CD4-positive, alpha-beta T cell treated with Interleukin-2 at 100 ng/mL for 4 hours (primary cell): ENCODE measurements at places on chromosomes 12 and 14.

DNA sequence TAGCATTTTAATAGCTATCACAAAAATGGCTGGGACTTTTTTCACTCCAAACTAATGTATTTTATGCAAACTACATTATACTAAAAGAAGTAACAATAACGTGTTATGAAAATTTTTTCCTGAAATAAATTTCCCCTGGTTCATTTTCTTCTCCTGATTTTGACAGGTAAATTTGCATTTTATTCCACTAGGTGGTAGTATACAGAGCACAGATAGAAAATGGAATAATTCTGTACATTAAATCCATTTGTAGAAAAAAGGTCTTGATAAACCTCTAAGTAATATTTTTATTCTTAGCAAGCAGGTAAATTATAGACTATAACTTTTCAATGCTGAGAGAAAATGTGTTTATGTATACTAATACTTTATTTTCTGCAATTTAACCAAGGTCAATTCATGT is 96.5 kb downstream of the BCAT1 start:
- DNase-seq, result no peak

- no peak for DNase-seq
Observed at GRCh38 chr12:107458163-107458562, 227.4 kb upstream of the PWP1 start.

DNA sequence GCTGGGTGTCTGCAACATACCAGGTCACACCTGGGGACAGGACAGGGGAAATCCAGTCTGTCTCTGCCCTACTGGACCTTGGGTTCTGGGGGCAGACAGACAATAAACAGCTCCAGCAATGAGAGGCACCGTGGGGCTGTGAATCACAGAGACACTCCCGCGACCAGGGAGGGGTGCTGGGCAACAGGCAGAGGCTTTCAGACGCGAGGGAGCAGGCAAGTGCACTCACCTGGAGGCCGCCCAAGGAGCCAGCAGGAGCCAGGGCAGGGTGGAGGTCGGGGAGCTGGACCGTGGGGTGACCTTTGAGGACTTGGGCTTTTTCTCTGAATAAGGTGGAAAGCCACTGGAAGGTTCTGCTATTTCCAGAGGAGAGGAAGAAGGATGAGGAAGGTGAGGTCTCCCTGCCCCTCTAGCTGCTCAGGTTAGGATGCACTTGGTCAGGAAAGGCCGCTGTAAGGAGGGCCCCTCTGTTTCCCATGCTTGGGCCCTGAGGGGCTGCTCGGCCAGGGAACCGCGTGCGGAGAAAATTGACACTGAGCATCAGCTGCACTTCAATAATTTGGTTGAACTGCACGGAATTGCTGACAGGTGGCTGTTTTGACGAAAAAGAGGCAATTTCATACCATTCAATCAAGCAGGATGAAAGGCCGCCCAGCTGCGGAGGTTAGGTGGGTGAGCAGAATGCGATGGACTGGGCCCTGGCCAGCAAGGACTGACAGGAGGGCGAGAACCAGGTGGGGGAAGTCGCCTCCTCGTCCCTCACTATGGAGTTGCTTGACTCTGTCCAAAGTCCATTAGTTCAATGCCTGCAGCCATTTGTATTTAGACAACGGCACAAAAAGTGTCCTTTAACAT is 42.2 kb downstream of the JAG2 start:
- no peak for DNase-seq

GRCh38 chr12:42585841-42586216 is 3.7 kb downstream of the PRICKLE1 start:
- no peak for DNase-seq

GRCh38 chr12:69897744-69898143 is 72.7 kb downstream of the MYRFL start:
- no peak for DNase-seq

- DNase-seq, result peak; percentile 80
Observed at GRCh38 chr12:50764286-50765094, 589 bp downstream of the ATF1 start.

DNA sequence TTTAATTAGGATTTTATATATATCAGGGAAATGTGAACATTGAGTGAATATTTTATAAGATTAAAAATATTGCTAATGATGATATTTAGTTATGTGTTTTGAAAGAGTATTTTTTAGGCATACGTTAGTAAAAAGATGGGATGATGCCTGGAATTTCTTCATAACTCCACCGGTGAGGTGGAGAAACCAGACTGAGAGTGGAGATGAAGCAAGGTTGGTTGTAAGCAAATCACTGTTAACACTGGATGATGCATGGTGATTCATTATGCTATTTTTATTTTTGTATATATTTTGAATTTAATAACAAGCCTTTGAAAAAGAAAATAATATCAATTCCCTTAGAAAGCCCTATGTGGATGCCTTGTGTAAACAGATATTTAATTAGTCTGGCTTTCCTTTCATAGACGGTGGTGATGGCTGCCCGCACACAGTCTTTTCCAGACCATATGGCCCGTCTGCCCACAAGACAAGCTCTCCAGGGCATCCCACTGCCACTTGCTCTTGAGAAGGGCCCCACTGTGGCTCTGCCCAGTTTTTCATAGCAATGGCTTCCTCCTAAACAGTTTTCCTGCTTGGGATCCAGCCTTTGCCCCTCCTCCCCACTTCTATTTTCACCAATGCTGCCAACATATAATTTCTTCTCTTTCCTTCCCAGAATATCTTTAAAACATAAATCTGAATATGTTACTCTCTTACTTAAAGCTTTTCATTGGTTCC is 95.4 kb downstream of the HELB start:
- DNase-seq, result no peak

DNA sequence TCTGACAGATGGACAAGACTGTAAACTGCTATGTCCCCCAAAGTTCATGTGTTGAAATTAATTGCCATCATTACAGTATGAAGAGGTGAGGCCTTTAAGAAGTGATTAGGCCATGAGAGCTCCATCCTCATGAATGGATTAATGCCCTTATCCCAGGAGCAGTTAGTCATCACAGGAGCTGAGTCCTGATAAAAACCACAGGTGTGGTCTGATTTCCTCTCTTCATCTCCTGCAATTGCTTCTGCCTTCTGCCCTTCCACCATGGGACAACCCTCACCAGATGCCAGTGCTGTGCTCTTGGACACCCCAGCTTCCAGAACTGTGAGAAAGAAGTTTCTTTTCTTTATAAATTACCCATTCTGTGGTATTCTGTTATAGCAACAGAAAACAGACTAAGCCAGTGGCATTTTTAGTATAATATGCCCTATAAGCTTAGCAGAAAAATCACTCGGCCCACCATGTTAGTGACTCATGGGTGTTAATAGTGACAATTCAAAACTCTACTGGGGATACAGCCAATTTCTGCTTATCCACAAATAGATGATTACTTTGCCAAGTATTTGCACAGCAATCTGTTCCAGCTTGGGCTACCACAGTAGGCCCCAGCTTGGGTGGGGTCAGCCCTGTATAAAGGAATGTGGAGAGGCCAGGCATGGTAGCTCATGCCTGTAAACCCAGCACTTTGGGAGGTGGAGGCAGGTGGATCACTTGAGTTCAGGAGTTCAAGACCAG is 129.0 kb upstream of the BCL2L14 start:
- DNase-seq, result no peak

DNA sequence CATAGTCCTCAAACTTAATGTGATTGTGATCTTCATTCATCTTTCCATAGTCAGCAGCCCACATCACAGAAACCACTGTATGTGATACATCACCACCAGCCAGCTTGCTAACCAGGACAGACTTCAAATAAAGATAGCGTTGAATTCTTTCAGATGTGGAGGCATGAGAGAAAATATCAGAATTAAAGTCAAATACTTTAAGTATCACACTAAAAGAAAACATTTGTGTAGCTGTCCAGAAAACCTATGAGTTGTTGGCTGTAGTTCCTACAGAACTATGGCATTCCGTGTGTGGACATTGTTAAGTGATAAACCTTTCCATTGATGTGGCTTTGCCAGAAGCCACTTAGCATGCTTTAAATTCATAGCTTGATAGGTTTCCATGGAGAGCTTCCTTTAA is 105.1 kb downstream of the LLPH start:
- DNase-seq, result no peak

- no peak for DNase-seq
Observed at GRCh38 chr12:20513189-20513588, 144.9 kb downstream of the PDE3A start.

DNA sequence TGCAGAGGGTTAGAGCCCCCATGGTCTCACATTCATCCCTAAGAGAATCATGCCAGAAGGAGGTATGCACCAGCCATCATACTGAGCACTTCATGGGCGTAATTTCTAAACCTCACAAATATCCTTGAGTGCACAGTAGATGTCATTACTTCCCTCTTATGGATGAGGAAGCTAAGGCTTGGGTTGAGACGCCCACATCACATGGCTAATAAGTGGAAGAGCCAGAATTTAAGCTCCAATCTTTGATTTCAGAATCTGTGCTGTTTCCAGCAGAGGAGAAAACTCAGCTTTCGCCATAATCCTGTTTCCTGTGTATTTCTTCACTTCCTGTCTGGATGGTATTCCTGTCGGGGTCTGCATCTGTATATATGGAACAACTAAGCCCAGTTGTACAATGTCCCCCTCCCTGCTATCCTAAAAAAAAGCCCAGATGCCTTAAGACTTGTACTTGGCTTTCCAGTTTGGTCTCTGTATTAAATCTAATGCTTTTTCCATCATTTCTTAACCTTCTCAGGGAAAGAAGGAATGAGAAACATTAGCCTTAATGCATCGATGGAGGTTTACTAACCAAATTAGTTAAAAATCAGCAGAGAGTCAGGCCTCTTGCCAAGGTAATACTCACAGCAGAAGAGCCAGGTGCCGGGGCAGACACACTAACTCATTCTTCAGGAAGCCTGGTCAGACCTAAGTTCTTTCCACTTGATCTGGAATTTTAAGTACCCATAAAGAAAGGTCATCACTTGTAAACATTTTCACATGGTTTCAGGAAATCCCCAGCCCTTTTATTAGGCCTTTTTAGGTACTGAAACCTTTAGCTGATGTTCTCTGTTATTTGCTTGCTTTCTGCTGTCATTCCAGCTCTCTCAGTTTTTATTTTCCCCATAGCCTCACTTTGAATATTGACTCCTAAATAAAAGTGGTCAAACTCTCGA is 5.3 kb downstream of the ISCU start:
- no peak for DNase-seq

- DNase-seq, result no peak
Observed at GRCh38 chr12:105278043-105278697, 42.2 kb upstream of the APPL2 start.

GRCh38 chr14:63899953-63900352 is 47.1 kb downstream of the SYNE2 start:
- peak; percentile 32 for DNase-seq

- DNase-seq, result no peak
Observed at GRCh38 chr12:52573306-52573705, 337 bp downstream of the KRT74 start.

- DNase-seq, result no peak
Observed at GRCh38 chr12:103268831-103269514, 226.8 kb downstream of the C12orf42 start.

GRCh38 chr12:120067084-120067869 is 49.3 kb downstream of the RAB35 start:
- DNase-seq, result no peak

GRCh38 chr12:42187799-42188198 is 43.1 kb upstream of the GXYLT1 start:
- no peak for DNase-seq

- DNase-seq, result no peak
Observed at GRCh38 chr12:65638324-65638723, 186.0 kb upstream of the HMGA2 start.

- DNase-seq, result no peak
Observed at GRCh38 chr14:40119765-40120164, 687.5 kb upstream of the FBXO33 start.

DNA sequence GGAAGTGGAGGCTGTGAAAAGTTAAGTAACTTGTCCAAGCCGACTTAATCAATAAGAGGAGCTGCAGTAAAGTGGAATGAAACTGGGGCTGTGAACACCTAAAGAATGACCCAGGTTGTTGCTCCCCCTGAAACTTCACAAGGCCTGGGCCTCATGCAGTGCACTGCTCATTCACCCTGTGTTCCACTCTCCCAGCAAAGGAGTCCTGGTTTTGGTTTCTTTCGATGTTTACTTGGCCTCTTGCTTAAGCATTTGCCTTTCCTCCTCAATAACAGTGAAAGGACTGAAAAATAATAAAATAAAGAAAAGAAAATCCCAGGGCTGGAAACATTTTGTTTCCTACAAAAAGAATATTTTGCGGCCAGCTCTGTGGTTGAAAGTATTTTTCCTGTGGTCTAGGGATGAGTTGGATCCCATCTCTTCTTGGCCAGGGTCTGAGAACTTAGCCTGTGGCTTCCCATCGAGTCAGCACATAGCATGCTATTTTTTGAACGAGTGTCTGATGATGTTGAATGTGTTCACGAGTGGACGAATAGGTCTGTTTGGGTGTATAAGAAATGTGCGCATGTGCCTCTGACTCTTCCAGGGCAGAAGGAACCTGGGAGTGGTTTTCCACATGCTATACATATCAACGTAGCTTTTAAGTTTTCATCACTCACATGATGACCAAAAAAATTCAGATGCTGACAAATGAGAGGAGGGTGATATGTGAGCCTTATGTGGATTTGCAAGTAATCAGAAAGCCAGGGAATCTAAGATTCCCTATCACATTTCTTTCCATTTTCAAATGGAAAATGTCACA is 349.8 kb downstream of the ZFP36L1 start:
- no peak for DNase-seq

DNA sequence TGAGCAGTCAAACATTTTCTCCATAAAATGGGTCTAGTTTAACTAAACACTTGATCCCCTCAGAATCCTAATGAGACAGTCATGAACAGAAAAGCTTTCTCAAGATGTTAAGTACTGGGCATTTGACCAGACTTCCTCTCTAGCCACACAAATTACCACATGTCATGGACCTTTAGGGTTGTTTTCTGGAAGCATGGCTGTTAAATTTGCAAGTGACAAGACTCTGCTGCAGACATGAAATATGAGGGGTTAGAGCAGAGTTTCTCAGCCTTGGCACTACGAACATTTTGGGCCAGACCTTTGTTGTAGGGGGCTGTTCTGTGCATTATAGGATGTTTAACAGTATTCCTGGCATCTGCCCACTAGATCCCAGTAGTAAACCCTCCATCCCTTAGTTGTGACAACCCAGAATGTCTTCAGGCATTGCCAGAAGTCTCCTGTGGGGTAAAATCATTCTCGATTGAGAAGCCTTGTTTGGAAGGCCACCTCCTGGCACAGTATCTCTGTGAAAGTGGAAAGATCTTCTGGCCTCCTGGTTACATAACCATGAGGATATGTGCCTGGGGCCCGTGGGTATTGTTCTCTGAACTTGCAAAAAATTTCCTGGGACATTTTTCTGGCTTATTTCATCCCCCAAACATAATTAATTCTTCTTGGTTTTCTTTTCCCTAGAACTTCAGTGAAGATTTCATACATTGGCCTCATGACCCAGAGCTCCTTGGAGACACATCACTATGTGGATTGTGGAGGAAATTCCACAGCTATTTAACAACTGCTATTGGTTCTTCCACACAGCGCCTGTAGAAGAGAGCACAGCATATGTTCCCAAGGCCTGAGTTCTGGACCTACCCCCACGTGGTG is 4.3 kb downstream of the TMEM106C start:
- DNase-seq, result no peak

DNA sequence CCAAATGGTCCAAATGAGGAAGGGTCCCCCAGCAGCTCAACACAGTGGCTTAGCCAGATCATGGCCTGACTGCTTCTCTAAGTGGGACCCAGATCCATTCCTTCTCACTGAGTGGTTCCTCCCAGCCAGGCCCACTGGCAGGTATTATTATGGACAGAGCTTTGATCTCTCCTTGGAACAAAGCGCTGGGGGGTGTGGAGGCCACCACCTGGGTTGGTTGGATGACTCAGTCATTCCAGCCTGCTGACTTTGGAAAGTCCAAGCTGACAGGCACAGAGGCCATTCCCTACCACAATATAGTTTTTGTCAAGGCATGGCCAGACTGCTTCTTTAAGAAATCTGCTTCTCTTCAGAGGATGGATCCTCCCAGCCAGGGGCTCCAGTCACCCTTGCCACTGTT is 341.1 kb downstream of the BTG1 start:
- DNase-seq, result no peak
